ENCODE measurements at places on chromosomes 6 and 20.

- DNase-seq = no peak
These were observed 8.3 kb downstream of the TENT5A start for GRCh38 chr6:81744131-81744530.

GRCh38 chr20:42739683-42740082 lies 450.0 kb downstream of the PTPRT start:
- DNase-seq = no peak

GRCh38 chr6:139371421-139372203 lies 2.8 kb downstream of the CITED2 start:
- DNase-seq = no peak

DNA sequence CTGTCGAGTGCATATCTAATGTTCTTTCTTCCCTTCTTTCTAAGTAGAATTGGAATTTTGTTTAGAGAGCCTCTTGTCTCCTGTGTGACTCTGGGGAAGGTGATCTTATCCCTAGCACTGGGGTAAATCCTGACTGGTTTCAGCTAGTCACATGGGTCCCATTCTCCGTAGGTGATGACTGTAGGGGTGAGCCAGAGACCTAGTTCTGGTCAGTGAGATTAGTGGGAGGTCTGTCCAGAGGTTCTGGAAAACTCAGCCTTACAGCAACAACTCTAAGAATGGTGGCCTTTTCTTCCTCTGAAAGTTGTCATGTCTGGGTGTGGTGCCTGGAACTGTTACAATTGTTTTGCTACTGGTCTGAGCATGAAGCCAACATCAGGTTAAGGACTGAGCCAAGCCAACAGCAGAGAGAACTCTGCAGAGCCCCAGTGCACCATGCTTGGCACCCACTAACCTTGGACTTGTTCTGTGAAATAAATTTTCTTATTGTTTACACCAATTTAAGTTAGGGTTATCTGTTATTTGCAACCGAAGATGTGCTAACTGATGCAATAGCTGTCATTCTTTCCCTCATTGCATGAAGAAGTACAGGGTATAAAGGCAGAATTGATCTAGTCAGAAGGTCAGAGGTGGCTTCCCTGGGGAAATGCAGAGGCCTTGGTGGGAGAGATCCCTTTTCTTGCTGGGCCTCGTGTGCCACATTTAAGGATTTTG lies 56.8 kb upstream of the TULP4 start:
- DNase-seq = no peak

DNA sequence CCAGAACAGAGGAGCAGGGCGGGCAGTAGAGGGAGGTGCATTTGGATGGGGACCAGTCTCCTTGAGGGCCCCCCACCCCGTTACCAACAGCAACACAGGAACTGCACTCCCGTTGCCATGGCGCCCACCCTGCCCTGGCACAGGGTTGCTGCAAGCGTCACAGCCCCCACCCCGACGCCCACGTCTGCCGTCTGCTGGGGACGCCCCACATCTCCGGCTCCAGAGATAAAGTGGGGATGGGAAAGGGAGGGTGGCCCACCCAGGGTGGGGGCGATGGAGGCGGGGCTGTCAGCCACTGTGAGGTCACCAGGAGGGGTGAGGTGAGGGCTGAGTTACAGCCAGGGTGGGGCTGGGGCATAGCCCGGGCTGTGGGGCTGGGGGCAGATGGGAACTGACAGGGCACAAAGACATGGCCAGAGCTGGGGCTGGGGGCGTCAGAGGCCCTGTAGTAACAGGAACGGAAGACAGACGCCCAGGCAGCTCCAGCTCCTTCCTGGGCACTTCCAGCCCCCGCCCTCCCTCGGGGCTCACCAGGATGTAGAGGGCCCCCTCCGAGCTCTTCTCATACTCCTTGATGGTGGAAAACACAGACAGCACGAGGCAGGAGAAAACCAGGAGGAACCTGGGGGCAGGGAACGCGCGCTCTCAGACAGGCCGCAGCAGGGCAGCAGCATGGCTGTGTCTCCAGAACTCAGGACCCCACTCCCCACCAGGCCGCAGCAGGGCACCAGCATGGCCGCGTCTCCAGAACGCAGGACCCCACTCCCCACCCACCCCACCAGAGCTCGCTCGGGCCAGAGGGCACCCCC lies 26.0 kb downstream of the KCNQ2 start:
- no peak for DNase-seq

DNA sequence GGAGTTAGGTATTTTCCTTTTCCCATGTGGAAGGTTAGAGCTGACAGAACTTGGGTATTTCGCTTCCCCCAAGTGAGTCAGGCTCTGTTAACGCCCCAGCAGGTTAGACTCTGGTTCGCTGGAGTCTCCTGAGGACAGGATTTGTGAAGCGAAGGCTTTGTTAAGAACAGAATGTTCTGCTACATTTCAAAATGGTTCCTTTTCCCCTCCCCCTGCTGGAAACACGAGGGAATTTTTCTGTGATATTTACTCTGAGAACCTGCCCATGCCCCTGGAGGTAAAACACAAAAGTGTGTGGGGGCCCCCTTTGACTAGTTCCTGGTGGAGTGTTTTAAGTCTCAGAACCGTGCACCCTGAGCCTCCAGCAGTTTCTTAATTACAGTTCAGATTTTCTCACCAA lies 731.4 kb upstream of the CITED2 start:
- DNase-seq = no peak

DNA sequence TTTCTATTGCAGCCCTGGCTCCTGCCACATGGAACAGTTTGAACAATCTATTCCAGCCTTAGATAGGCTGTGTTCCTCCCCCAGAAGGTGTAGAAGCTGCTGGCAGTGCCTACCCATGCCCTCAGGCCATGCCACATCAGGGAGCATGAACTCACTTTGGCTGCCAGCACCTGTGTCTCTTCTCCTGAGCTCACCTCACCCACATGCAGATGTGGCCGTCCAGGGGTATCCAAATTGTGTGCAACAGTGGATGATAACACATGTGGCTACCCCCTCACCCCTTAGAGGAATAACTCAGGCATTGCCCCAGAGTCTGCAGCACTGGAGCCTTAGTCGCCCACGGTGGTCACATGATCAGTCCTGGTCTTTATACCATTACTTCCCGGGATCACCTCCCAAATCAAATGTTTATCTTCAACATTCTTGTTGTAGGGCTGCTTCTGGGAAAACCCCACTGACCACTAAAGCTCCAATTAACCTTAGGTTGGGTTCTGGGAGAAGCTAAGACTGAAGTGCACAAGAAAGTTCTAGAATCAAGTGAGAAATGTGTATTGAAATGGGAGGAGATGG lies 110.4 kb downstream of the BANF2 start:
- DNase-seq = no peak
